Immature natural killer cell (primary cell): ENCODE measurements at places on chromosomes 16 and 17. TPM values are rescaled to one million over a fixed set of nuclear protein-coding genes. Genes with fewer than 3 reads are reported as not detected.

DNA sequence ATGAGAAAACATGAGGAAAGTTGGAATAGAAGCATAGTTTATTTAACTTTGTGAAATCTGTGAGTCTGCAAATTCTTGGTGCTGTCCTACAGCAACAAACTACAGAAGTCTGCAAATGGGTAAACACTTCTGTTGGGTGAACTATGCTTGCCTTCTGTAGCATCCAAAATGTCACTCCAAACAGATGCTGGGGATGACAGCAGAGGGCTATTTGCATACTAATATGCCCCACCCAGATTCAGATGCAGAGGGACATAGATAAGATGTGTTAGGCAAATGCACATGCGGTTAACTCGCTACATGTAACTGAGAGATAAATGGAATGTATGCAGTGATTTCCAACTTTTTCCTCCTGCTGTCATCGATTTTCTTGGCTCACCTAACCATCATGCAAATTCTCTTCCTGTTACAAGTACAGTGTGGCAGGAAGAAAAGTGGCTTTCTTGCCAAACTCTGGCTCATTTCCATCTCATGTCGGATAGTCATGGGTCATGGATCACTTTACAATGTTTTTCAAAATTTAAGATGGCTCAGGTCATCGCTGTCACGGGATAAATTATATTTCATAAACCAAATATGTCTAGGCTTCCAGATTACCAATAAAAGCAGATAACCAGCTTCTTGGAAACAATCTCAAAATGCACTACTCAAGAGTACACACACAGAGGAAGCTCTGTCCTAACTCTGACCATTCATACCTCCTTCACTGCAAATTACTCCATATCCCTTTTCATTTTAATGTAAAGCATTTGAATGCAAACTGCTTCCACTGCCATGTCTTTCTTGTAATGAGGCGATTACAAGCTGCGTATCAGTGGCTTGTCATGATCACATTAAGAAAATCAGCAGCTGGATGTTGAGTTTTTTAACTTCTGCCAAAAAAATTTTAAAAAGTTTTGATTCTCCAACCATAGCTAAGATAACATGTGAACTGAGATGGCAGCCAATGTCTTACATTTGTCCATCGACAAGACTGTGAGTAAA lies 47.7 kb downstream of the ADAMTS18 start:
- H3K27me3 ChIP-seq, result peaks cover 4% of the 10 kb centered on the region
- H3K4me1 ChIP-seq, result no peaks in the 10 kb centered on the region

OTOA gene
- not detected for polyA plus RNA-seq

TBX6 gene
- polyA plus RNA-seq, result not detected

GRCh38 chr17:29776026-29776425 lies 153.3 kb upstream of the CORO6 start:
- H3K27ac ChIP-seq, result no peak overlapping the region
- no peaks in the 10 kb centered on the region for H3K36me3 ChIP-seq
- H3K4me1 ChIP-seq, result peaks cover 10% of the 10 kb centered on the region

EXOC3L1 gene
- not detected for polyA plus RNA-seq

CCDC40 gene
- polyA plus RNA-seq, result not detected

GRCh38 chr17:75840799-75841164 lies 3.4 kb downstream of the UNC13D start:
- H3K27ac ChIP-seq, result no peak overlapping the region
- H3K4me1 ChIP-seq, result peaks cover 22% of the 10 kb centered on the region
- peaks cover 2% of the 10 kb centered on the region for H3K27me3 ChIP-seq
- no peak for DNase-seq
- no peaks in the 10 kb centered on the region for H3K36me3 ChIP-seq

RND2 gene
- not detected for polyA plus RNA-seq

CDH1 gene
- polyA plus RNA-seq, result not detected

GRCh38 chr17:82029990-82030469 lies 1.4 kb upstream of the RAC3 start:
- no peaks in the 10 kb centered on the region for H3K36me3 ChIP-seq
- H3K27me3 ChIP-seq, result peaks cover 2% of the 10 kb centered on the region
- peaks cover 11% of the 10 kb centered on the region for H3K4me1 ChIP-seq
- no peak for DNase-seq
- no peak overlapping the region for H3K27ac ChIP-seq
- H3K4me3 ChIP-seq, result no peak overlapping the region

- no peaks in the 10 kb centered on the region for H3K4me1 ChIP-seq
- H3K36me3 ChIP-seq, result peaks cover 14% of the 10 kb centered on the region
- no peak overlapping the region for H3K27ac ChIP-seq
- H3K27me3 ChIP-seq, result no peaks in the 10 kb centered on the region
- DNase-seq, result no peak
Observed at GRCh38 chr17:81593105-81593871, 41.1 kb upstream of the FAAP100 start.

SHCBP1 gene
- not detected for polyA plus RNA-seq

KRT20 gene
- not detected for polyA plus RNA-seq

DNA sequence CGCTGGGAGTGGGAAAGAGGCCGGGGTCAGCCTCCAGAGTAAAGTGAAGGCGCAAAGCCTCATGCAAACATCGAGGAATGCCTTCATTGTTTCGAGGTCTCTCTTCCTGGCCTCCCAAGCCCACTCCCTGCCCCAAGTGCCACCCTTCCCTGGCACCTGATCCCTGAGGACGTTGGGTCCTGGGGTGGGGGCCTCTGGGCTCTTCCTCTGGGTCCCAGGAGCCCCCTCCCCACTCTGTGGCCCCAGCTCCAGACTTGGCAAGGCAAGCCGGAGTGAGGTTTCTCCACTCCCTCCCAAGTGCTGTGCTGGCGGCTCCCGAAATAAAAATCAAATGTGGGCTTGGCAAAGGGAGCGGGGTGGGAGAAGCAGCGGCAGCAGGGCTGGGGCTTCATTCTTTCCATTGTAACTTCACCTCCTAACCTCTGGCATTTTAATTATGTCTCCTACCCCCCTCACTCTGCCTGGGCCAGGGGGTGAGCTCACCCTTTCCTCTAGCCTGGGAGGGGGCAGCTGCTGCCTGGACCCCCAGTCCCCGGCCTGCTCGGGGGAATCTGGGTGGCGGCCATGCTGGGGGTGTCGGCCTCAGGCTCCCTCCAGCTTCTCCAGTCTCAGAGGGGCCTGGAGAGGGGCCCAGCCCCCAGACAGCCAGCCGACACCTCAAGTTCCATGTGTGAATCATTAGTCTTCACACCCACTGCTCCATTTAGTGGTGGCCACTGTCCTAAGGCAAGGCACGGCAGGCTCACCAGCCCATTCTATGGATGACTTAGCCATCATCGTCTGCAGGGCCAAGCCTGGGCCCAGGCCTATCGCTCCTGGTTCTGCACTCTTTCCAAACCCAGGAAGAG lies 14.6 kb upstream of the TMEM92 start:
- H3K4me1 ChIP-seq, result no peaks in the 10 kb centered on the region
- no peak for DNase-seq
- H3K36me3 ChIP-seq, result no peaks in the 10 kb centered on the region
- H3K27me3 ChIP-seq, result peaks cover 2% of the 10 kb centered on the region

GRCh38 chr16:19909750-19910322 lies 25.2 kb upstream of the GPRC5B start:
- no peaks in the 10 kb centered on the region for H3K36me3 ChIP-seq
- no peak overlapping the region for H3K4me3 ChIP-seq
- peaks cover 9% of the 10 kb centered on the region for H3K4me1 ChIP-seq

- no peaks in the 10 kb centered on the region for H3K4me1 ChIP-seq
- H3K27ac ChIP-seq, result no peak overlapping the region
- H3K36me3 ChIP-seq, result no peaks in the 10 kb centered on the region
- DNase-seq, result no peak
- H3K4me3 ChIP-seq, result no peak overlapping the region
Observed at GRCh38 chr17:73132085-73132492, 32.7 kb upstream of the SSTR2 start.

CCDC144A gene
- polyA plus RNA-seq, result 0.74 TPM

GRCh38 chr16:69917311-69917710 lies 33.8 kb upstream of the CLEC18A start:
- no peak for DNase-seq
- H3K4me1 ChIP-seq, result no peaks in the 10 kb centered on the region
- peaks cover 3% of the 10 kb centered on the region for H3K27me3 ChIP-seq
- H3K36me3 ChIP-seq, result peaks cover 16% of the 10 kb centered on the region
- no peak overlapping the region for H3K27ac ChIP-seq

GRCh38 chr16:648071-648780 lies 939 bp upstream of the WDR90 start:
- H3K36me3 ChIP-seq, result no peaks in the 10 kb centered on the region
- H3K27me3 ChIP-seq, result peaks cover 2% of the 10 kb centered on the region
- no peak for DNase-seq
- H3K4me1 ChIP-seq, result no peaks in the 10 kb centered on the region
- H3K27ac ChIP-seq, result peak overlapping the region; percentile 45
- peak overlapping the region; percentile 38 for H3K4me3 ChIP-seq

DHX40 gene
- 26.4 TPM for polyA plus RNA-seq
